ENCODE measurements at places on chromosomes 7 and 10.

- DNase-seq, result no peak
These were observed 231.3 kb upstream of the PTN start for GRCh38 chr7:137574812-137575211.

DNA sequence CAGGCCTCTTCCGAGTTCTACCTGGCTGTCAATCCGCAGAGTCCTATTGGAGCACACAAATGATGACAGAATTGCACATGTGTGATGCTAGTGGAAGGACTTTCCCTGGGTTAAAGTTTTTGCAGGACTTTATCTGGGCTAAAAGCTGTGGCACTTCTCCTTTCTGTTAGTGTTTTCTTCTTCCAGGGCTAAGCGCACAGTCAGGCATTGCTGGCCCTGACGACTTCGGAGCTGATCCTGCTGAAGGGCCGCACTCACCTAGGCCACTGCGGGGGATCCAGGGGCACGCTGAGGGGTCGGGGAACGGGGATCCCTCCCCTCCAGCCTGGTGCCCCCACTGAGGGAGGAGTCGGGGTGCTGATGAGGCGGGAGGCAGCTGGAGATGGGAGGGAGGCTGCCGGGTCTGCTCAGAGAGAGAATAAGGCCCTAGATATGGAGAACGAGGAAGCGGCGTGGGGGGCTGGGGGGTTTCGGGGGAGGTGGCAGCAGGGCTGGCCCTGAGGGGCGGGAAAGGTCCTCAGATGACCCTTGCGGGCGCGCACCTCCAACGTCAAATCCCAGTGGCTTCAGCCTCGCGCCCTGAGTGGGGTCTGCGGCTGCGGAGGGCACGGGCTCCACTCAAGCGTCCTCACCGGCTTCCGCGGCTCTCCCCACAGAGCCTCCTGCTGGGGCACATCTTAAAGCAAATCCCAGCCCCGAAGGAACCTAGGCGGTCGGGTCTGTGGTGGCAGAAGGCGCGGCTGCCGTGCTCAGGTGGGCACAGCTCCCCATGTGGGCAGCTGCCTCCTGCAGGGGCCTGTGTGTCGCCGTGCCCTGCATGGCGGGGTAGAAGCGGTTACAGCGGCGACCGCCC lies 30.9 kb downstream of the AGR3 start:
- no peak for DNase-seq

DNA sequence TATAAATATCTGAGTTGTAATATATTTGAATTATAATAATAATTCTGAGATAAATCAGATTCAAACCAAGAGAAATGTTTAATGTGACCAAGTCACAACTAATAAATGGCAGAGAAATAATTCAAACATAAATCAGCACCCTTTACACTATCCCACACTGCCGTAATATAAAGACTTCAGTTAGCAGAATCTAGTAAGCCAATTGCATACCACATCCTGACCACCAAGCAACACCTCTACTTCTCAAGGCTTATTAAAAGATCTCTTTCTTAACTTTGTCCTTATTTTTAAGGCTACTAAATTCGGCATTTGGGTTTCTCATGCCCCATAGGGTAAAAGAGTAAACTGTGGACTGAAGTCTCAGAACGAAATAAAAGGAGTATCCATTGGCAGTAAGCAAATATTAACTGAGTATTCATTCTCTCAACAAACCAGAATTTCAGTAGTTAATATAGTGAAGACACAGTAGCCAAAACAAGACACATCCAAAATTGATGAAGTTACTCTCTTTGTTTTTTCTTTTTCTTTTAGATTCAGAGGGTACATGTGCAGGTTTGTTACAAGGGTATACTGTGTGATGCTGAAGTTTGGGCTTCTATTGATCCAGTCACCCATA lies 14.8 kb downstream of the ACBD5 start:
- no peak for DNase-seq

DNA sequence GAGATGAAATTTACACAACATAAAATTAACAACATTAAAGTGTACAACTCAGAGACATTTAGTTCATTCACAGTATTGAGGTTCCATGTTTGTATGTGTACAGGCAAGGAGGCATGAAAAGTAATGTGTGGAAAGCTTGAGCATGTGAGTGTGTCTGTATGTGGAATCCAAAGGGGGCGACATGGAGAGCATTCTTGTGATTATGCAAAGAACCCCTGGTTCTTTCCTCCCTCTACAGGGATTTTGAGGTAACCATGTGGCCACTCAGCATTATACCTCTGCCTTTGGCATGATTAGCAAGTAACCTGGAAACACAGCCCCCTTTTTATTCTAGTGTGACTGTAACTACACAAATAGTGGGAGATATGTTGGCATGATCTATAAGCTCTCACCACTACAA lies 21.0 kb downstream of the OR2F1 start:
- no peak for DNase-seq

DNA sequence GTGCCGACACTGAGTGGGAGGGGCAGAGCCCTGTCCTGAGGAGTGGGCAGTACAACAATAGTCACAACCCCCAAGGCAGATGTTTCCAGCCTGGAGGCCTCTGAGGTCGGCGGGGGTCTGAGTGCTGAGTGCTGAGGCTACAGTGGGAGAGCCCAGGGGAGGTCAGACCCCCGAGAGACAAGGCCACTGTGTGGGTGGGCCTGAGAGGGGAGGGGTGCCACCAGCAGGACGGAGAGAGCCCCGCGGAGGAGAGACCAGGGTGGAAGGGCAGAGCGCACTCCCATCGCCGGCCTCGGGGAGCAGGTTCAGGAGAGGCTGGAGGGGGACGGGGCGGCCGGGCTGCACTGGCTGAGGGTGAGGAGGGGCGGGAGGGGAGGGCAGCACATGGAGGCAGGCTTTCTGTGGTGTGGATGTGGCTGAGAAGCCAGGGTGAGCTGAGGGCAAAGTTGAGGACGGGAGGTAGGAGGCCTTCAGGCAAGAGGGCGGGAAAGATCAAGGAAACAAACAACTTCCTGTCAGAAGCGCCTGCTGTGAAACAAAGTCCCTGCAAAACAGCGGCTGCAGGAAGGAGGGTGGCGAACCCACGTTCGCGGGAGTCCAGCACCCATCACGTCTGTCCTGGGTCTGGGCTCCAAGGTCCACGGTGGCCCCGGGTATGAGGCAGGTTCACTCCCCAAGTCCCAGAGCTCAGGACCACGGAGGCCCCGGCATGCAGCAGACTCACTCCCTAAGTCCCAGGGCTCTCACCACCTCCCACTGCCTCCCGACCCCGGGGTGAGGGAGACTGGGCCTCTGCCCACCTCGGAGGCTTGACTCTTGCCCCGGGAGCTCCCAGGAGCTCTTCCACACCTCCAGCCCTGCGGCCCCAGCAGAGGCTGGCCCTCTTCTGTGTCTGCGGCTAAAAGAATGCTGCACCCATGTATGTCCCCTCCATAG lies 76.8 kb upstream of the NKX6-2 start:
- no peak for DNase-seq

- DNase-seq, result no peak
These were observed 310.2 kb downstream of the AUTS2 start for GRCh38 chr7:69908454-69908853.

DNA sequence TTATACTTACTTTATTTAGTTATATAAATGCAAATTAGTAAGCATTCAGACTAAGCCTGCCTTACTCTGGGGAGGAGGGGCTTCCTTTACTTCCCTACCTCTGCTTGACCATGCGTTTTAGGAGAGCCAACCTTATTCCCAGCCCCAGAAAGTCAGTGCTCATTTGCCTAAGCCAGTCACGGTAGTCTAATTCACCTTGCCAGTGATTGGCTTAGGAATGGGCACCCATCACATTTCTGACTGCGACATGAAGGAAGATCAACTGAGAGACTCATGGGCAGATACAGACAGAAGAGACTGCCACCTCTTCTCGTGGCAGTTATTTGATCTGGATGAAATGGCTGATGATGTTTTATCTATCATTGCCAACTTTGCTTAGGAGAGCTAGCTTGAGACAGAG lies 29.5 kb downstream of the RPA3 start:
- DNase-seq, result no peak
